Cardiac septum (tissue), 1 donor: ENCODE measurements at places on chromosomes 5 and 9. TPM values are rescaled to one million over a fixed set of nuclear protein-coding genes. Genes with fewer than 3 reads are reported as not detected.
A peak's percentile ranks its signal among the peaks of the same experiment; 100 is the strongest.

GRCh38 chr5:17734011-17734410, 99.8 kb downstream of the TAF11L14 start:
- no peak for DNase-seq

DNA sequence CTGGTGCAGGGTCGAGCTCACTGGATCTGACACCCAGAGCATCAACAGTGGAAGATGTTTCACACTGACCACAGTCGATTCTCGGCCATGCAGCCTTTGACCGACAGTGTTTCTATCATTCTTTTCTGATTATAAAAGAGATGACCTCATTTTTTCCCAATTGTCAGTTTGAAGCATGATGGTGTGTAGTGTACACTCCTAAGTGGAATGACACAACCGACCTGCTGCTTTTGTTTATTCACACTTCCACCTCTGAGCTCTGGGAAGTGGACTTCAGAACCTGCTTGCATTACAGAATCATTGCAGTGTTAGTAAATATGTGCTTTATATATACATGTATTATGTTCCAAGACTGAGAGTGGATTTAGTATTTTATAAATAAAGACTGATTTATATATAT, 128.6 kb downstream of the IRX2 start:
- DNase-seq: no peak

GRCh38 chr5:11251247-11251646, 490.2 kb upstream of the DAP start:
- DNase-seq: no peak

DNA sequence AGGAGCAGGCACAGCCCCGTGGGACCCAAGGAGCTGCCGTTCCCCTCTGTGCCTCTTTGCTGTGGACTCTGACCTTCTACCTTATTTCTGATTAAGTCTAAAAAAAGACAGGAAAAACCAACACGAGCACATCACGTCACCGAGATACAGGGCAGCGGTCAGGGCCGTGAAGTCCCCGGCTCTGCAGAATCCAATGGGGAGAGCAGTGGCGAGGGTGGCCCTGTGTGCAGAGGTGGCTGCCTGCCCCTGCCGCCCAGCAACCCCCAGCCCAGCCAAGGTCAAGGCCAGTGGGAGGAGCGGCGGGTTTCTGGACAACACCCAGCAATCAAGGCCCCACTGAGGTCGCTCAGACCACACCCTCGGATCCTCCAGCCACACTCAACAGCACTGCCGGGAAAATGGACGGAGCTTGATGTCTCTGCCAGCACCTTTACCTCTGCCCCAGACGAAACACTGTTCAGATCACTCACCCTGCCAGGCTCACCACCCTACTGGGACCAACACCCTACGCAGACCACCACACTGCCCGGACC, 32.7 kb upstream of the SLC9A3 start:
- DNase-seq: peak; percentile 63

Gene TMEM252
- total RNA-seq: not detected

Gene SMIM33
- not detected for total RNA-seq
